Upper lobe of right lung (tissue), 1 donor: ENCODE measurements at places on chromosomes 4 and X.

DNA sequence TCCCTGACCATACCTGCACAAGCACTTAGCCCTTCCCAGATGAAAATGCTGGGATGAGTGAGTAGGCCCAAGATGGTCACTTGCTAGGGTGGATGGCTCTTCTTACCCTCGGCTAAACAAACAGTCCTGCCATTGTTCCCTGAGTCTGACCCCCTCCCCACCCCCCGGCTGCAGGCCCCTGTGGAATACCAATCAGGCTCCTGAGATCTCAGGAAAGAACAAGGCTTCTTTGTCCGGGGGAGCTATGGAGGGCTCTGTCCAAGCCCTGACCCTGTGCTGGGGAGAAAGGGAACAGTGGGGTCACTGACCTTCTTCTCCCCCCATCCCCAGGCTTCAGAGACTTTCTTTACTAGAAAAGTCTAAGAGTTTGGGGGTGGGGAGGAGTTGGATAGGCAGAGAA is 6.0 kb downstream of the PLP1 start:
- DNase-seq, result no peak

DNA sequence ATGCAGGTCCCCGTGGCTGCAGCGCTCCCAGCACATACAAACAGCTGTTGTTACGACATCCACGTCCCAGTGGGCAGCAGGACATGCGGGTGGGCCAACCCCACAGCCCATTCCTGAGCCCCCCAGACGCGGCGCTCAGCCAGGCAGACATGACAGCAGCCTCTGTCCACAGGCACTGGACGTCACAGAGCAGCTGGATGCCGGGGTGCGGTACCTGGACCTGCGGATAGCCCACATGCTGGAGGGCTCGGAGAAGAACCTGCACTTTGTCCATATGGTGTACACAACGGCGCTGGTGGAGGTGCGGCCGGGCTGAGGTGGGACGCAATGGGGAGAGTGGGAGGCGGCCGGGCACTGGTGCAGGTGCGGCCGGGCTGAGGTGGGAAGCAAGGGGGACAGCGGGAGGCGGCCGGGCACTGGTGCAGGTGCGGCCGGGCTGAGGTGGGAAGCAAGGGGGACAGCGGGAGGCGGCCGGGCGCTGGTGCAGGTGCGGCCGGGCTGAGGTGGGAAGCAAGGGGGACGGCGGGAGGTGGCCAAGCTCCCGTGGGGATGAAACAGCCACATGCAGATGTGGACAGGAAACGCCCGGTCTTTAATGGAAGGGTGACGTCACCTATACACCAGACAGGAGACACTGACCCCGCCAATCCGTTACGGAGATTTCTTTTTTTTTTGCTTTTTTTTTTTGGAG is 9.4 kb downstream of the PLCXD1 start:
- DNase-seq, result peak; percentile 45

DNA sequence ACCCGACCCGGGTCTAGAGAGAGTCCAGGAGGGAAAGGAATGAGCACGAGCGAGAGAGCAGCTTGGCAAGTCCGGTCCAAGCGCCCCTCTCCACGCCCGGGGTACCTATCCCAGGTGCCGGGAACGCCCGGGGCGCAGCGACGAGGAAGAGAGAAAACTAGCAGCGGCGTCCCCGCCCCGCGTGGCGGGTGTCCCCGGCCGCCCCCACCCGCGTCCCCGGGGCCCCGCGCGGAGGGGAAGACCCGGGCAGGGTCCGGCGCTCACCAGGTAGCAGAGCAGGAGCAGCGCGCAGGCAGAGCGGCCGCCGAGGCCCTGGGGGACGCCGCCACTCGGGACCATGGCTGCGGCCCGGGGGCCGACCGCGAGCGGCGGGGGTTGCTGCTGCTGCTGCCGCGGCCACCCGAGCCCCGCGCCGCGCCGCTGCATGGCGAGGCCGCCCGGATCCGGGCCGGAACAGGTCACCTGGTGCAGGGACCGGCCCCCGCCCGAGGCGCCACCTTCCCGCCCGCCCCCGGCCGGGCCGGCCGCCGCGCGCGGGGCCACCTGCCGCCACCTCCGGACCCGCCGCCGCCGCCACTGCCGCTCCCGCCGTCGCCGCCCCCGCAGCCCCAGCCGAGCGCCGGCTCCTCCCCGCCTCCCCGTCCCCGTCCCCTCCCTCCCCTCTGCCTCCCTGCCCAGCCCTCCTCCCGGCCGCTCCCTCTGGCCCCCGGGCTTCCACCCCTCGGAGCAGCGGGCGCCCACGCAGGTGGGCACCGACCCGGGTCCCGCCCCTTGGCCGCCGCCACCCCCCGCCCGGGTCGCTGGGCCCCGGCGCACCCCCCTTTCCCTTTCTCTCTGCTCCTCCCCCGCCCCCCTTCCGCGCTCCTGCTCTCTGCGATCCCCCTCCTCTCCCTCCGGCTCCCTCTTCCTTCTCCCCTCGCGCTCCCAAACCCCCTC is at the start of gene SEL1L3:
Gene SEL1L3 (minus strand): TSS at position 578 of the 936 bp plus-strand sequence. CDS start 152 bp downstream, at position 426.
- peak; percentile 89 for DNase-seq

- no peak for DNase-seq
Measured at GRCh38 chrX:124504111-124504983, 158.0 kb downstream of the SH2D1A start.

DNA sequence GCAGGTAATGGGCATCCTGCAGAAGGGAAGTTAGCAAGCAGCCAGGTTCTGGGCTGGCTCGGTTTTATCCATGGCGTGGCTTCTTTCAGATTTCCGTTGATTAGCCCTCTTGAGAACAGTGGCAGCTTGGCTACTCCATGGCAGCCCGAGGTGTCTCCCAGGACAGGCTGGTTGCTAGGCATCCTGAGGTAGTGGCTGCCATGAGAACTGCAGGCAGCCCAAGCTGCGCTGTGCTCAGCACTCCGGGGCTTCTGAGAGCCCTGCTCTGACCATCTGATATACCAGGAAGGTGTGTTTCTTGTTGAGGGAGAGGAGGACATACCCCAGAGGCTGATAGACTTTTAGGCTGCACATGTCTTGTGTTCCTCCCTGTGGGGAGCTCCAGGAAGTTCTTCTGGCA is 253.4 kb upstream of the CASK start:
- DNase-seq, result no peak

DNA sequence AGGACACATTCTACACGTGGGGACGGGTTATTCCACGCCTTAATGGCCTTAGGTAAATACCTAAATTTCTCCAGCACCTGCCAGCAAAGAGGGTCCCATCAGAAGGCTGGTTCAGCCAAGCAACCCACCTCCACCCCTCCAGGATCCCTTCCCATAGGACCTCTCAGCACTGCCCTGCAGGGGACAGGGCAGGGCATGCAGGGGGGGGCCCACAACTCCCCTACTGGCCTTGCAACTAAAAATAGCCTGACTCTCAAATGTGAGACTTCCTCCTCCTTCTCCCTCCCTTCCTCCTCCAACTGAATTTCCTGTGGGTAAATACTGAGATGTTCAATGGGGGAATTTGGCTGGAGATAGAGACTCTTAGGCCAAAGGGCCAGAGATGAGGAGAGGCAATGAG is 6.3 kb downstream of the LAS1L start:
- DNase-seq, result no peak
